Inflammatory macrophage treated with lipopolysaccharide for 4 hours (primary cell): ENCODE measurements at places on chromosomes 2 and 18.

- DNase-seq, result no peak
Measured at GRCh38 chr2:177256695-177257094, 7.8 kb downstream of the NFE2L2 start.

DNA sequence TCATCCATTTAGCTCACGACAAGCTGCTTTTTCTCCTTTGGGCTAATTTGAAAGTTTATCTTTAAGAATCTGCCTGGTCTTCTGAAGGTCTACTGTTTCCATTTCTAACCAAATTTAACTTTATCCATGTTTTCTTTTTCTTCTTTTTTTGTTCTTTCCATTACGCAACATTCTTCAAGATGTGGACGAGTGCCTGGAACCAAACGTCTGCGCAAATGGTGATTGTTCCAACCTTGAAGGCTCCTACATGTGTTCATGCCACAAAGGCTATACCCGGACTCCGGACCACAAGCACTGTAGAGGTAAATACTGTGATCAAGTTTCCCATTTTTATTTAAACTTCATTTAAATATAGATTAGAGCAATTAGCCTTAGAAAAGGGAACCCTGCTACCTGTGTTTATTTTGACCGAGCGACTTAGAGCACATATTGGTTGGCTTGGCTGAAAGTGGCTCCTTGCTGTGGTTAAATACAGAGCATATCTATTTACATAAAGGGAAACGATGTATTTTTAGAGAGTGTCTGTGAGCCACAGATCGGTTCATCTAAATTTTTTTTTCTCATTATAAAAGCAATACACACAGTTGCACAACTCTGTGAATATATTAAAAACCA, 183.4 kb upstream of the RASGRP3 start:
- DNase-seq, result no peak

- no peak for DNase-seq
Measured at GRCh38 chr2:150174056-150174805, 313.2 kb downstream of the RND3 start.

- no peak for DNase-seq
Measured at GRCh38 chr2:45345331-45346234, 265.5 kb downstream of the SRBD1 start.

DNA sequence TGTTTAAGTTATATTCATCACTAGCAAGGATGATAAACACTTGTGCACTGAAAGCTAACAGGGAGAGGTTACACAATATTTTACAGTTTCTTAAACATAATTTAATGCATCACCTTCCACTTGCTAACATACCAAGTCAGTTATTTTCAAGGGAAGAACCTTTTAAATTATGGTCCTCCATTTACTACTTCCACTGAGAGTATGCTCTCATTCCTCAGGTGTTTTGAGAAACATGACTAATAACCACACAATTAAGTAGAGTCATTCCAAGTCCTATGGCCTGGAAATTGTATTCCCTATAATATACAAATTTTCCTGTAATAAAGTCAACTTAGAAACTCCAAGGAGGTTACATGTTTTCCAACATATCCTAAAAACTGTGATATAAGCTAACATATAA, 152.3 kb upstream of the STON1 start:
- DNase-seq, result no peak

DNA sequence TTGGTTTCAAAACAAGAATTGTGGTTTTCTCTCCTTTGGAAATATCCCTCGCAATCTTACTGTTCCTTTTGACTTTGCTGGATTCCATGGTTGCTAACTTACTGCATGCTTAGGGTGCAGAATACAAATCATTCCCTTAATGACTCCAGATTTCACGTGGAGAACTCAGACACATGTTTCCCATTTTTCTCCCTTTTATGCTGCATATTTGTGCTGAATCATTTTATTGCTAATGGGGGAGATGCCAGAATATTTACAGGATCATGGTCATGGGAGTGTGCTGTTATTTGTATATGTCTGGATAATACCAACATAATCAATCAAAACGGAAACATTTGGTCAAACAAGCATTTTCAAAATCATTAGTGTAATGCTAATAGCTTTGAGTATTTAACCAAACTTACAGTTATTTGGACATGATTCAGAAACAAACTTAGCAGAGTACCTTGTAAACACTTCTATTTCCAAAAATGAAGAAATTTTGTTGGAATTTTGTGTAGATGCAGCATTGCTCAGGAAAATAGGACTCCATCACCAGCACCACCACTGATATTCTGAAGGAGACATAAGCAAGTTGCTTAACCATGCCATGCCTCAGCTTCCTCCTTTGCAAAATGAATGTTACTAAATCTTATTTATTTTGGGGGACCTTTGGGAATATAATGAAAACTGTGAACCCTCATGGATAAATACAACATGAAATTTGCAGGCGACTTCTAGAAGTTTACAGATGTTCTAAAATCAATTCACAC, 122.5 kb upstream of the RND3 start:
- no peak for DNase-seq

DNA sequence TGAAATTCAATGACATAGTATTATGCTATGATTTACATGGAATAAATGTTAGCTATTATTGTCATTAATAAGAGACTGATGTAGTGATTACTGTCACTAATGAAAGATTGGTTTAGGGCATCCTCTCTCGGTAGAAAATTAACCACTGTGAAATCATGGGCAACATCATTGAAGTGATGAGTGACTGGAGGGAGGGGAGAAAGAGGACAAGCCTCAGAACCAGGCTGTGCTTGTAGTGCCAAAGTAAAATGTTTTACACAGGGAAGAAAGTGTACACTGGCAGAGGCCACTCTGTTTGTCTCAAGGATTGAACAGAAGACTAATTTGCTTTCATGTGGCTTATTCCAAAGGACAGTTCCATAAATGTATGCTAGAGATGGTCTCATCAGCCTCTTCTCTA, 456.2 kb upstream of the TCF4 start:
- no peak for DNase-seq

- no peak for DNase-seq
Measured at GRCh38 chr2:229910832-229911412, 10.9 kb downstream of the TRIP12 start.

- no peak for DNase-seq
Measured at GRCh38 chr18:51867767-51868166, 472.2 kb upstream of the DCC start.

- no peak for DNase-seq
Measured at GRCh38 chr2:48838029-48838428, 82.5 kb upstream of the LHCGR start.

GRCh38 chr2:95275151-95275515, 884 bp downstream of the PROM2 start:
- no peak for DNase-seq

DNA sequence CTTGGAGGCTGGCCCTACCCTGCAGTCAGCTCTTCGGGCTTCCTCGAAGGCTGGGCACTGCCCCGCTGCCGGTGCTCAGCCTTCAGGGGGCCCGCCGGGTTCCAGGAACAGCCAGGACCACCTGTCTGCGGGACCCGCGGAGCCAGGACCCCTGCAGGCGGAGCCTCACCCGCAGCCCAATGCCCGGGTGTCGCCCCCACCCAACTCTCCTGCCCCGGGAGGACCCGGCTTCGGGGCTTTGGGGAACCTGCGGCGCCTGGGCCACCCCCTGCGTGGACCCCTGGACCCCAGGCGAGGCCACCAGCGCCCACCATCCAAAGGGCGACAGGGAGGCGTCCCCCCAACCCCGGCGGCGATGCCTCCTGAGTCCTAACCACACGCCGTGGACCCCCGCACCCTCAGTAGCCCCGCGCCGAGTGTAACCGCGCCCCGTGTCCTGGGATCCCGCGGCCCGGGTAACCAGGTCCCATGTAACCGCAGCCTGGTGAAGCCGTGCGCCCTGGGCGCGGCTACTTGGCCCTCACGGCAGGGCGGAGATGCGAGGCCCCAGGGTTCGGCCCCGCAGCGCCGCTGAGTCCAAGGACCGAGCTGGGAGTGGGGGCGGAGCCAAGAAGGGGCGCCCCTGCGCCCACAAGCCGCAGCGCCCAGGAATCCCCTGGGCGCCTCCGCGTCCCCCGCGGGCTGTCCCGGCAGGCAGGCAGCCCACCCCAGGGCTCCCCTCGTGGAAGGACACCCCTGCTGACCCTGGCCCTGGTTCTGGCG, 11.0 kb upstream of the UBE2F start:
- no peak for DNase-seq

GRCh38 chr2:109355192-109355843, 226.3 kb downstream of the SH3RF3 start:
- DNase-seq, result no peak

DNA sequence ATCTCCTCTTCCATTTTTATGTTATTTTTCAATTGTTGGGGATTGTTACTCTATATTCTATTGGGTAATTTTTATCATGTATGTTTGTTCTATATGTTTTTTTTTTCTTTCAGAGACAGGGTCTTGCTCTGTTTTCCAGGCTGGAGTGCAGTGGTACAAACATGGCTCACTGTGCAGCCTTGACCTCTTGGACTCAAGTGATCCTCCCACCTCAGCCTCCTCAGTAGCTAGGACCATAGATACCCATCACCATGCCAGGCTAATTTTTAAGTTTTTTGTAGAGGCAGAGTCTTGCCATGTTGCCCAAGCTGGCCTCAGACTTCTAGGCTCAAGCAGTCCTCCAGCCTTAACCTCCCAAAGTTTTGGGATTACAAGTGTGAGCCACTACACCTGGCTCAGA, 88.7 kb downstream of the TTC27 start:
- DNase-seq, result no peak

DNA sequence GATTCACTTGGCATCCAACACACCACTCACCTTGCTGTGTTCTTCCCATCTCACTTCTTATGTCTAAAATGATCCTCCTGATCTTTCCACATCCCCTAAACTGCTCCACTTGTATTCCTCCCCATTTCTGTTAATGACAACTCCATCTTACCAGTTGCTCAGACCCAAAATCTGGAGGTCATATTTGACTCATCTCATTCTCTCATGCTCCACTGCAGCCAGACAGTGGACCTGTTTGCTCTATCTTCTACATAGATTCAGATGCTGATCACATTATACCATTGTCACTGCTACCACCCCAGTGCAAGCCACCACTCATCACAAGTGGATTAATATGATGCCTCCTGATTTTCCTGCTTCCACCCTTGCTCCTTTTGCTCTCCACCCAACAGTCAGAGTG, 7.9 kb upstream of the NABP1 start:
- no peak for DNase-seq

- DNase-seq, result no peak
Measured at GRCh38 chr2:219441451-219442255, 7.0 kb downstream of the SPEG start.

- DNase-seq, result no peak
Measured at GRCh38 chr2:217177720-217178119, 317.9 kb upstream of the TNP1 start.

DNA sequence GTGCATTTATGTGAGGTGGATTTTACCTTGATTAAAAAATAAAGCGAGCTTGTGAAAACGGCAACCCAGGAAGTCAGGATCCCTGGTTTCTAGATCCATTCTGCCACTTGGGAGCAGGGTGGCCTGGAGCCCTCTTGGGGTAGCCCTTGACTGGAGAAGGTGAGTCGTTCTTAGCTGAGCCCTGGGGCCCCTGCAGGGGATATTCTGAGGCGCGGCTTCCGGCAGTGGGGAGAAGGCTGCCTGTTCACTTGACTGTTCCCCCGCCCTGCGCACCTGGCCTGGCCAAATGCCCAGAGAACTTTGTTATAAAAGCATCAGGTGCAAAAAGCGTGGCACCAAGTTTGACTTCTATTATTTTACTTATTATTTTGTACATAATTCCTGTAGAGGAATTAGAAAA, 221.9 kb downstream of the DYSF start:
- DNase-seq, result no peak

DNA sequence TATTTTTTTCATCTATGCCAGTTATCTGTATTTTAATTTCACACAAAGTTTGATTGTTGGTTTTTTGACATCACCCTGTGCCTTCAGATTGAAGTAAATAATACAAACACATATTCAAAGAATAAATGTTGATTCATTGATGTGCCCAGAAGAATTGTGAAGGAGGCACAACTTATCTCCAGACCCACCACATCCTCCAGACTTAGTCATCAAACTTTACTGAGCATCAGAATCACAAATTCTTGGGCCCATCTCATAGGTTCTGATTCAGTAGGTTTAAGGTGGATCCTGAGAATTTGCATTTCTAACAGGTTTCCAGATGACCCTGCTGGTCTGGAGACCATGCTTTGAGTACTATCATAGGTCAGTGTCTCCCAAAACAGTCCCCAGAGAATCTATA, 82.8 kb upstream of the PIK3C3 start:
- no peak for DNase-seq

GRCh38 chr2:54065411-54065810, 50.0 kb upstream of the ACYP2 start:
- DNase-seq, result no peak

- DNase-seq, result no peak
Measured at GRCh38 chr2:100228967-100229366, 86.6 kb upstream of the AFF3 start.

GRCh38 chr2:66897181-66897580, 462.3 kb downstream of the MEIS1 start:
- no peak for DNase-seq

GRCh38 chr2:29010946-29011345, 29.8 kb downstream of the TOGARAM2 start:
- no peak for DNase-seq

GRCh38 chr18:48786455-48787202, 164.1 kb downstream of the SMAD7 start:
- no peak for DNase-seq

- DNase-seq, result no peak
Measured at GRCh38 chr2:183349091-183349490, 224.8 kb downstream of the NUP35 start.

- no peak for DNase-seq
Measured at GRCh38 chr2:153071090-153071489, 352.7 kb downstream of the ARL6IP6 start.

- DNase-seq, result no peak
Measured at GRCh38 chr2:237535385-237536082, 30.8 kb upstream of the PRLH start.

DNA sequence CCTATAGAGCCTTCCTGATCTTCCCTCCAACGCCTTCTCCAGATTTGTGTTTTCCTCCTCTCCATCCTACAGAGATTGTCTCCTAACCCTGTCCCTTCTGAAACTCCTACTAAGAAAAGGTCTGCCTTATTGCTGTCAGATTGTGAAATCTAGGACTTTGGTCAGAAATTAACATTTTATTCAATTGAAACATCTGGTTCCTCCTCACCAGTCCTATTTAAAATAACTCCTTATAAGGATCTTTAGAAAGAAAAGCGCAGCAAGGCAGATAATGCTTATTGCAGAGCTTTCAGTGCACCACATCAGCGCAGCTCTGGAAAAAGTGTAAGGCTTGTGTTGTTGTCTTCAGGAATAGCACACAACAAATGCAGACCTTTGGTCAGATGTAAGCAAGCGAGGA, 477.8 kb upstream of the CHST9 start:
- no peak for DNase-seq

DNA sequence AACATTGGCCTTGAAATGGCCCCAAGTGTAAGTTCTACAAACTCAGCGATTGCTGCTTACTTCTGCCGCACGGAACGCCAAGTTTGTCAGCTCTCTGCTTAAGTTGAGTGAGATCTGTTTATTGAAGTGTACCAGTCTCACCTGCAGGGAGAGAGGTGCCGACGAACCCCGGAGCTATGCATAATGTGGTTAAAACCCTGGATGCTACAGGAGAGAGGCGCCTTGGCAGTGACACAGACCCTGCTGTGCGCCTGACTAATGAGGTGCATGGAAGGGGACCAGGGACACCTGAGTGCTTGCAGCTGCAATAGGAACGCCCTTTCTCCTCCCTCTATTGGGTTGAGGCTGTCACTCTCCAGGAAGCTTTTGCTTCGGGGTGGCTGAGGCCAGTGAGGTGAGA, 979 bp downstream of the SLC9A2 start:
- no peak for DNase-seq
